ENCODE measurements at places on chromosomes 5 and 9. TPM values are rescaled to one million over a fixed set of nuclear protein-coding genes. Genes with fewer than 3 reads are reported as not detected.

- DNase-seq: peak; percentile 98
Observed at GRCh38 chr5:14450018-14450524, 131.5 kb upstream of the OTULINL start.

- DNase-seq: peak; percentile 55
Observed at GRCh38 chr5:2602451-2603271, 148.8 kb downstream of the IRX2 start.

GRCh38 chr9:99978221-99978620 is 71.8 kb downstream of the STX17 start:
- no peak for DNase-seq

- no peak for DNase-seq
Observed at GRCh38 chr5:176740702-176741496, 69.5 kb upstream of the UNC5A start.

DNA sequence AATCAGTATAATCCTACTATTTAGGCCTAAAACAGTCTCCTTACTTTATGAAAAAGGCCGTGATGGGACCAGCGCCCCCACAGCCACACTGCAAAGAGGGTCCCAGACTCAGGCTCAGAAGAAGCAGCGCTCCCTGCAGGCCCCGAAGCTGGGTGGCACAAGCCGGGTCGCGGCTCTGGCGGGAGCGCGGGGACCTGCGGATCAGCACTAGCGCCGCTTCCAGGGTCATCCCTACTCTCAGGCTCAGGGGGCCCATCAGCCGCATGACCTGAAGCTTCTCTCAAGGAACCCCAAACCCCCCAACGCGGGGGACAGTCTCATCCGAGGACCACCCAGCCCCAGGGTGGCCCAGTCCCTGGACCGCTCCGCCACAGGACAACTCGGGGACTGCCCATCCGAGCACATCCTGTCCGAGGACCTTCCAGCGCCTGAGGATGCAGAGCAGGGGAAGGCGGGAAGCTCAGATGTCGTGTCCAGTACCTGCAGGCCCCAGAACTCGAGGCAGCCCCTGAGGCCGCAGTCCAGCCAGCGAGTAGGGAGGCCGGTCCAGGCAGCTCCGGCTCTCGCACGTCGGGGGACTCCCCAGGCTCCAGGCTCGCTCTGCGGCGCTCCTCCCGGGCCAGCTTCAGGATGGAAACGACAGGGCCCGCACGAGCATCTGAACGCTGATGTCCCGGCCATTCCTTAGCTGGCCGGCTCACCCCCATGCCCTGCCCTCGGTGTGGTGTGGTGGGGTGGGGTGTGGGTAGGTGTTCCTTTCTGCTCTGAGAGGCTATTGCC is 32.4 kb upstream of the CDK20 start:
- DNase-seq: no peak

DNA sequence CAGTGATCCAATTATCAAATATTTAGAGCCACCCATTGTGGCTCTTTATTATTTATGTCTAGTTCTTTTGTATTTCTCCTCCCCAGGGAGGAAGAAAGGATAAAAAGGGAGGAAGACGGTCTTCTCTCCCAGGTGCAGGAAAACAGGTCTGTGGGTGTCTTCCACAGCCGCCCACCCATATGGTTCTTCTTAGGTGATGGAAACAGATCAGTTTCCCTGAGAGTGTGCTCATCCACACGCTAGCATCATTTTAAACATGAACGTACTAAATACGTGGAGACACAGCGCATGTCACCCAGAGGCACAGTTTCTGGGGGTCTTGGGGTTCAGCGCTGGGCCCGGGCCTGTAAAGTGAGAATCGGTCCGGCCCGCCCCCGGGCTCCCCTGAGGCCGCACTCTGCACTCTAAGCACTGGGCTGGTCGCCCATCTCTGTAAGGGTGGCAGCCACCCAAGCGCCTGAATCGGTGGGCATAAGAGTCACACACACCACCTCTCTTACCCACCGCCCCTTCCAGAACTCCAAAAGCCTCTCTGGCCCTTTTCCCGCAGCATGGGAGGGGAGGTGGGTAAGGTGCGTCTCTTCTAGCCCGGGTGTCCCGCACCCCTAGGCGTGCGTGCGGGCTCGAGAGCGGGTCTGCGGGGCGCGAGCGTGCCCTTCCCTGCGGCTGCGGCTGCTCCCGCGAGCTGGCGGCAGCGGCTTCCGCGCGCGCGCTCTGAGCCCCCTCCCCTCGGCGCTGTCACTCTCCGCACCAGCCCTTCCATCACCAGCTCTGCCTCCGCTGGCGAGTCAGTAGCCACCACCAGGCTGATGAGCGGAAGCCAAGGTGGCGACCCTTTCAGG is 1.3 kb downstream of the PTCH1 start:
- DNase-seq: no peak

The IGIP gene
- polyA plus RNA-seq: 1.5 TPM

The SPAG8 gene
- 0.64 TPM for polyA plus RNA-seq

The LHX3 gene
- polyA plus RNA-seq: not detected

The PCDHGB7 gene
- polyA plus RNA-seq: 15.3 TPM

The IL9 gene
- not detected for polyA plus RNA-seq
